ENCODE measurements at places on chromosomes 5 and 9. TPM values are rescaled to one million over a fixed set of nuclear protein-coding genes. Genes with fewer than 3 reads are reported as not detected.

DNA sequence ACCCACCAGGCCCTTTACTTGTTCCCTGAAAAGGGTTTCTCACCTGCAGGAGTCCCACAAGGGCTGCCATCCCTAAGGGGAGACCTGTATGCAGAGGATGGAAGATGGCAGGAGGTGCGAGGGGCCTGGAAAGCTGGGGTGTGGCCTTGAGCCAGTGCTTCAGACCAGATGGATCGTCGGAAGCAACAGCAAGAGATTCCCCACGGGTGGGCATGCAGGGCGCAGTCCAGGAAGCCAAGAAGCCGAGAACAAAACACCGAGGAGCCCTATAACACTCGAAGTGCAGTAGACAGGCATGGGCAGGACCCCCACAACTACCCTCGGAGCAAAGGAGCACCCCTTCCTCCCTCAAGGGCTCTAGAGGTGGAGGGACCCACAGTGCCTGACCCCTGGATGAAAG is 24.7 kb upstream of the FRRS1L start:
- DNase-seq = no peak

GRCh38 chr5:42691413-42691937 is 65.1 kb upstream of the CCDC152 start:
- peak; percentile 20 for DNase-seq

DNA sequence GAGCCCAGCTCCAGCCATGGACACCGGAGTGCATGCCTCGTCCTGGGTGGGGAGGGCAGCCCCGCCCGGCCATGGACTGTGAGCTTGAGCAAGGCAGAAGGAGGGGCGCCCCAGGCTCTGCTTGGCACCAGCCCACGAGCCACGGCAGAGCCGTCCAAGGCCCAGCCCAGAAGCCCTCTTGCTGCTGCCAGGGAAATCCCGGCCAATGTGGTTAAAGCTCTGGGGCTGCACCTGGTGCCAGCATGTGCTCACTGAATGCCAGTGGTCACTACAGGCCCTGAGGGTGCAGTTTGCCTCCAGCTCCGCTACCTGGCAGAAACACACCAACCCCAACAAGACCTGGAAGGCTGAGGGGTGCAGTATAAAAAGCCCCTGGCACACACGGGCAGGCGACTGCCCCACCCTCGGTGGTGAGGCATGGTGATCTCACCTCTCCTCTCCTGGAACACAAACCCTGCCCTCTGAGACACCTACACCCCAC is 11.8 kb downstream of the BRD3 start:
- DNase-seq = peak; percentile 66

GRCh38 chr9:37870081-37870798 is 33.7 kb downstream of the SLC25A51 start:
- no peak for DNase-seq

- no peak for DNase-seq
Measured at GRCh38 chr5:56648460-56649034, 166.8 kb upstream of the MAP3K1 start.

DNA sequence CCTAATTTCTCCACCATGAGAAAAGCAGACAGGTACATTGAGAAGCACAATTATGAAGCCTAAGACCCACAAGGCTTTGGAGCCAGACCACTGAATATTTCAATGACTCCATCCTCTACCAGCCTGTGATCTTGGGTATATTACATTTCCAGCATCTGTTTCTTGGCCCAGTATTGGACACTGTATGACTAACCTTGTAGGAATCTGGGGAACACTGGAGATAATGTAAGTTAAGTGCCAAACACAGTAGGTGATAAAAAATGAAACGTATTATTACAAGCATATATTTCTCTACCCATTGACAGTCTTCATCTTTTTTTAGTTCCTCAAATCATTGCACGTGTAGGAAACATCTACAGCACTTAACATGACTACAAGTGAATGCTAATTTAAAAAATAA is 28.6 kb upstream of the FEM1C start:
- no peak for DNase-seq

GRCh38 chr9:84513473-84513872 is 156.1 kb upstream of the NTRK2 start:
- DNase-seq = no peak

DNA sequence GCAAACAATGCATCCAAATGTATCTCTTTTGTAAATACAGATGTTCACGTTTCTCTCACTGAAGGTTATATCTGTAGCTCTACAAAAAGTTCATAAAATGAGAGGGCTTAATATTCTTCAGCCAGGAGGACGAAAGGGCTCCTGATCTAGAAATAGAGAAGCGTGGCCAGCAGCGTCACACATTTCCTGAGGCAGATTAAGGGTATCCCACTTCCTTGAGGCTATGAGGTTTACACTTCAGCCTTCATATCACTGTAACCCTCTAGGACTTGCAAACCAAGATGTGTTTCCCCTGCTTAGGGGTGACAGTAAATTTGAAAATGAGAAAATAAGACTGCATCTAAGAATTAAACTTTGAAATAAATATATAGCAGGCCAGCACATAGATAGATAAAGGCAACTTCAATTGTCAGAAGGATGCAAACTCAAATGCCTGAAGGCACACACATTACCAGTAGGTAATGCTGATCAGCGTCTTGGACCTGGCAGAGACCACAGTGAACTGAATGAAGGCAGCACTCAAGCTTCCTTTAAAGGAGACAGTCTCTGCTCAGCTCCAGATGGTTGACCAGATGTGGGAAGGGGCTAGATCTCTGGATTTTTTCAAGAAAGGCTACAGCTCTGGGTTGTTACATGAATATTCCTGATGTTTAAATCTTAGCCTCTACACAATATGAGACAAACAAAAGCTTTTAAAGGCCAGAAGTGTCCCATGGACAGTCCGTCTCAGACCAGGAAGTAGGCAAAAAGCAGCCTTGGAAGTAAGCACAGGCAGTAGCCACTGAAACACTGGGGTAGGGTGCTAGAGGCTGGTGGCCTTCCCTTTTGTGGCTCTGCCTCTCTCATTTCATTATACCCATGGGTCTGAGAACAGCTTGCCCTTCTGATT is 197.7 kb downstream of the MCTP1 start:
- DNase-seq = no peak

- DNase-seq = no peak
Measured at GRCh38 chr5:154274828-154275185, 84.3 kb downstream of the GALNT10 start.

GRCh38 chr9:1354086-1354485 is 303.9 kb downstream of the DMRT2 start:
- no peak for DNase-seq

GRCh38 chr9:19630760-19631159 is 158.1 kb downstream of the SLC24A2 start:
- no peak for DNase-seq

DNA sequence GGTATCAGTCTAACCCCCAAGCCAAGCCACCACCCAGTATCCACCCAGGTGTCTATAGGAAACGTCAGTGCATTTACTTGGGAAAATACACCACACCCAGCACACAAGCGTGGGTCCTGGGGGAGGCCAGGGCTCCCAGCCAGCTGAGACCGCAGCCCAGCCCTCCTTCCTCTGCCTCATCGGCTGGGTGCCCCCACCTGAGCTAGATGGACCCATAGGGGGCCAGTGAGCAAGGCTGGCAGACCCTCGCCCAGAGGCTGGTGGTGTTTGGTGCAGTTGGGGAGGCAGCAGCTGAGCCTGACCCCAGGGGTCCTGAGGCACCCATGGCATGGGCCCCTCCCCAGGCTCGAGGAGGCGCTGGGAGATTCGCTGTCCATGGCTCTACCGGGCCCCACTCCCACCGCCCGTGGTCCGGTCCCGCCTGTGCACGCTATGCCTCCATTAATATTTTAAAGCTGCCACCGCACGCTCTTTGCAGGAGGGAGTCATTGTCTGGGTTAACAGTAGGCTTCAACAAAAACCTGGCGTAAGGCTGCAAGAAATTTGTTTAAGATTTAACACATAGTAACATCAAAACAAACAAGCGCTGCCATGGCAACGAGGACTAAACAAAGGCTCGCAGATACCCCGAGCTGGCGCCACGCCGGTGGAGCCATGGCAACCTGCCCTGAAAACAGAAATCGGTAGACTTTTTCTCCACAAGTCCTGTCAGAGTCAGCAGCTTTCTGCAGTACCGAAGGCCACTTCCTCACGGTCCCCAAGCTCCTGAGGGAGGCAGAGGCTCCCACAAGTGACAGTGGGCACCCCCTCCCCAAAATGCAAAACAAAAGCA is 20.6 kb downstream of the TPPP start:
- DNase-seq = peak; percentile 66

- DNase-seq = no peak
Measured at GRCh38 chr9:32483343-32483742, 42.7 kb downstream of the RIGI start.

DNA sequence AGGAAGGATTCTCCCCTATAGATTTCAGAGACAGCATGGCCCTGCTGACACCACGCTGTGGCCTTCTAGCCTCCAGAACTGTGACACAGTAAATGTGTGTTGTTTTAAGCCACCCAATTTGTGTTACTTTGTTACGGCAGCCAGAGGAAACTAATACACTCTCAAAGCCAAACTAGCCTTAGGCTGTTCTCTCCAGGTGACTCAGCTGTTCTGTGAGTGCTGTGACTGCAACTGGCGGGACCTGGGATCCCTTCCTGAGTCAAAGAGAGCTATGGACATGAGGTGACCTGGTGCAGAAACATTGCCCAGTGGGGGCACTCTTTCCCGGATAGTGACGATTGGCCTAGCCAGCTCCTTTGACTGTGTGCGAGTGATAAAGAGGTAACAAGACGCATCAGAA is 14.0 kb upstream of the MLANA start:
- DNase-seq = no peak

GRCh38 chr9:17159469-17159868 is 24.6 kb downstream of the CNTLN start:
- no peak for DNase-seq

DNA sequence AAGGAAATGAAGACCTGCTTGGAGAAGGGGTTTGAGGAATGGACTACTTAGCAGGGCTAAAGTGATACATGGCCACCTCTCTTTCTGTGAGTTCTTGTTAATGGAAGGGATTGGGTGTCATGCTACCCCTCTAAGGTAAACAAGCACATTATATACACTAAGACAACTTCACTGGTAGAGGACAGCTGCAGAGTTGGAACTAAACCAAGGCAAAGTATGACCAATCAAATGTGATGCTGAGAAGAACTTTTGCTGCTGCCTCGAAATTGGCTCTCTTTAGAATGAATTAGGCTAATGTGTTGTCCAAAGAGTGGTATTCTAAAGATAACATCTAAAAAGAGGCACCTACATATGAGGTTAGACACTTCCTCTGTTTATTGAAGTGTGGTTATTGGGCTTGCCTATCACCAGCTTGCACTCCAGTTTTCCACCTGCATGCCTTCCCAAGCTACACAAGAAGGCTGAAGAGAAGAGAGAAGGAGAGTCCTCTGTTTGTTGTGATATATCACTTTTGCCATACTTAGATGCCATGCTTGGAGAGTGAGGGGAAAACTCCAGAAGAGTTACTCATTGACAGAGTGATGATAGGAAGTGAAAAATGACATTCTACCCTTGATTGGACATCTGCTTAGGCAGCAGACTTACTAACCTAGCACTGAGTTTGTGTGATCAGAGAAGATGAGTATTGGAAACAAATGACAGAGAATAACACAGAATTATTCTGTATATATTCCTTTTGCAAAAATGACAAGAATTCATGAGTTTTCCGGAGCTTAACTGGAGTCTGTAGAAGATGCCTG is 536.1 kb downstream of the ZNF608 start:
- DNase-seq = no peak

GRCh38 chr5:77492653-77493000 is 511 bp upstream of the WDR41 start:
- no peak for DNase-seq

DNA sequence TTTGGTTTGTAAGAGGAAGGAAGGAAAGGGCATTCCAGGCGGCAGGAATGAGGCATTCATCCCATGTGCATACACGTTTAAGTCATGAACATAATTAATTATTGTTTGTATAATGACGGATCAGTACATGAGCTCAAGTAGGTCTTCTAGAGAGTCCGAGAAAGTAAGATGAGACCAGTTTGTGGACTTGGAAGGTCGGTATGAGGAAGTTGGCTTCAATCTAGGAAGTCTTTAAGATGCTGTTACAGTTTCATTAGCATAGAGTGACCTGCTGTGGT is 2.1 kb downstream of the GTF3C4 start:
- DNase-seq = no peak

GRCh38 chr9:114607671-114608524 is 3.2 kb upstream of the TMEM268 start:
- DNase-seq = no peak

DNA sequence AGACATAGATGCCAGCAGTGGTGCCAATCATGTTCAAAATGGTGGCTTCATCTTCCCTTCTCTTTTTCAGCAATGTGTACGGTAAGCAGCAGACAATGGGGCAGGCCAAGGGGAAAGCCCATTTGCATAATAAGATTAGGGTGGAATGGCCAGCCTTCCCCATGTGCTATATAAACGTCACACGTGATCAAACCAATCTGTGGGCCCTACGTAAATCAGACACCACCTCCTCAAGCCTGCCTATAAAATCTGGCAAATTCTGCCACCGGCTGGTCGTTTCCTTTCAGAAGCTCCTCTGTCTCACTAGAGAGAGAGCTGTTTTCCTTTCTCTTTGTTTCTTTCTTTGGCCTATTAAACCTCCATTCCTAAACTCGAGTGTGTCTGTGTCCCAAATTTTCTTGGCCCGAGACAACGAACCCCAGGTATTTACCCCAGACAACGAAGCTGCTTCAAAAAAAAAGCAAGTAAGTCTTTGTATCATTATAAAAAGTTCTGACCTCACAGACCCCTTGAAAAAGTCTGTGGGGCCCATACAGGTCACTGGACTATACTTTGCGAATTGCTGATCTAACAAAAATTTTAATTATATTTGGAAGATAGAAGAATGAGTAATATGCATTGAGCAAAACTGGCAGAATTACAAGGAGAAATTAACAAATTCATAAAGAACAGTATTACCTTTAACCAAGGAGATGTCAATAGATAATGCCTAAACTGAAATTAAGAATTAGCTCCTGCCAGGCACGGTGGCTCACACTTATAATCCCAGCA is 15.2 kb downstream of the ZBTB5 start:
- no peak for DNase-seq

GRCh38 chr9:16671591-16672137 is 198.8 kb downstream of the BNC2 start:
- peak; percentile 44 for DNase-seq

The PTRH1 gene
- 4.6 TPM for polyA plus RNA-seq

The HTR1A gene
- not detected for polyA plus RNA-seq

The ZNF883 gene
- polyA plus RNA-seq = 3.4 TPM

The DIRAS2 gene
- 4.3 TPM for polyA plus RNA-seq

The DMRT3 gene
- polyA plus RNA-seq = 1.4 TPM

The CCNJL gene
- 4.6 TPM for polyA plus RNA-seq

The KIF4B gene
- not detected for polyA plus RNA-seq

The PCDHB6 gene
- 1.5 TPM for polyA plus RNA-seq

The SPINK7 gene
- polyA plus RNA-seq = 0.38 TPM

All from muscle of back (tissue), 13 donors.